Vagina (tissue), 2 donors: ENCODE measurements at places on chromosomes 5 and 9. TPM values are rescaled to one million over a fixed set of nuclear protein-coding genes. Genes with fewer than 3 reads are reported as not detected.

DNA sequence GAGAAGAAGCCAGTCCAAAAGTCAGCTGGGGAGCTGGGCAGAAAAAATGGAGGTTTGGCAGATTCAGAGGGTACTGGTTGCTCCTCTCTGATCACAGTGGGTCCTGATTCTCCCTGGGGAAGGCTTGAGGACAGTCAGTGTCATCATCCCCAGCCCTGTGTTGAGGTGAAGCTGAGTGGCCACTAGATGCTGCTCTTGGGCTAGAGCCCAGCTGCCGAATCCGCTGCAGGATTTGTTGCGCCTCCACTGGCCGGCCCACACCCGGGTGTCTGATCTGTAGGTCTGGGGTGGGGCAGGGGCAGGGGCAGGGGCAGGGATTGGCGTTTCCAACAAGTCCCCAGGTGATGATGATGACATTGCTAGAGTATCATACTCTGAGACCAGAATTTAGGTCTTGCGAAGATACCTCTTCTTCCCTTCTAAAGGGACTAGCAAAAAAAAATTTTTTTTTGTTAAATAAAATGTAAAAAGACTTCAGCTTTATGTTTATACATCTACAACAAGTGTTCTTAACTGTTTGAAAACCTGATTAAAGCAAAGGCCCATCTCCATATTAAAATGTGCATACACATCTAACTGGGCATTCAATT lies 106.8 kb downstream of the PDE6A start:
- H3K4me1 ChIP-seq = no peaks in the 10 kb centered on the region
- no peaks in the 10 kb centered on the region for H3K27me3 ChIP-seq
- DNase-seq = no peak
- H3K4me3 ChIP-seq = no peak overlapping the region
- no peak overlapping the region for H3K27ac ChIP-seq

DNA sequence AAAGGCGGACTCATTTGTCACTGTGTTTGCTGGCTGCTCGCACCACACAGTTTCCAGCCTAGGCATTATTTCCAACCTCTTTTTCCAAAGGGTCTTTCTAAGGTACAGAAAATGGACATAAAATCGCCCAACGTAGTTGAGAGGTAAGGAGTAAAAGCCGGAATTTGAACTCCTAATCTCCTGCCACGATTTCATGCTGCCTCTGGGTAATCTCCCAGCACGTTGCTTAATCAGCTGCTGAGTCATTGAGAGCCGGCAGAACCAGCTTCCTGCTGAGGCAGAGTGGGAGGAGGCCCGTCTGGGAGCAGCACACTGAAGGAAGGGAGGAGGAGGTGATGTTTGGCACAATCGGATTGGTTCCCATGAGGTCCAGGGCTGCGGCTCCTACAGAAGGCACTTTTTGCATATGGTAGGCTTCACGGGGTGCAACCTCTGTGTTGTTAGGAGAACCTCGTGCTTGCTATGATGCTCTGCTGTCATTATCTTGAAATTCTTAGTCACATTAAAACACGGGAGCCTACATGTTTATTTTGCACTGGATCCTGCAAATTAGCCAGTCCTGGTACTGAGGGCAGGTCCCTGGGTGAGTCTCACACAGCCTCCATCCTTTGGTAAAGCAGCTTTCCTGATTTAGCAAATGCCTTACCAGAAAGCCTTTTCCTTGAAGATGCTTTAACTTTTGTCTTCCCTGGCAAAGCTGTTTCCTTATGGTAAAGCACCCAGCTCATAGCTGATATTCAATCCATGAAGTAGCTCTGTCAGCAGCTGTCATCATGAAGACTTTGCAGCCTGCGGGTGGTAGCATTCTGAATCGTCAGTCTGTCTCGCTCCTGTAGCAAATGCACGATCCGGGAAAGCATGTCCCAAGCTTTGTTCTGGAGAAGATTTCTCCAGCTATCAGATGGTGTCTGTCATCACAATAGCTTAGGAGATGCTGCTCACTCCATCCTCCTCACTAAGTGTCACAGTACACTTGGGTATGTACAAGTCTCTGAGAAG lies 191.6 kb upstream of the MSX2 start:
- no peaks in the 10 kb centered on the region for H3K27me3 ChIP-seq
- peaks cover 17% of the 10 kb centered on the region for H3K4me1 ChIP-seq
- H3K36me3 ChIP-seq = no peaks in the 10 kb centered on the region
- H3K27ac ChIP-seq = no peak overlapping the region
- DNase-seq = no peak
- no peak overlapping the region for H3K4me3 ChIP-seq

Gene HSPB3
- not detected for total RNA-seq

GRCh38 chr5:82884821-82885471 lies 192.2 kb downstream of the TMEM167A start:
- H3K4me1 ChIP-seq = no peaks in the 10 kb centered on the region
- no peak overlapping the region for H3K4me3 ChIP-seq
- H3K27me3 ChIP-seq = no peaks in the 10 kb centered on the region
- no peak overlapping the region for H3K27ac ChIP-seq

DNA sequence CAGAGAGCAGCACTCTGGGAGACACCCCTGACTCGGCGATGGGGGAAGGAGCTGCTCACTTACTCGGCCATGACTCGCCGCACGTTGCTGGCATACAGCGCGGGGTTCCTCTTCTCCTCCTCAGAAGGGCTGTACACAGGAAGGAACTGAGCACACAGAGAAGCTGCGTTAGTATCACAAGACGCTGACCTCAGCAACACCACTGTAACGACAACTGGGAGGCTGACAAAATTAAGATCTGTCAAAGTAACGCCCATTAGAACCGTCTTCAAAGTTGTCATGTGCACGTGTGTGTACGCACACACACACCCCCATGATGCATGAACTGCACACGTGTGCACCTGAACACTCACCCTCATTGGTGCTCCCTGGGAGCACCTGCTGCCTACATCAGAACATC lies 32.1 kb upstream of the SLC6A3 start:
- no peak overlapping the region for H3K4me3 ChIP-seq
- H3K36me3 ChIP-seq = peaks cover 7% of the 10 kb centered on the region
- H3K27me3 ChIP-seq = no peaks in the 10 kb centered on the region
- DNase-seq = no peak
